ENCODE measurements at places on chromosomes 16 and 17.

GRCh38 chr17:1467898-1468492 lies 12.0 kb upstream of the CRK start:
- DNase-seq: no peak

- DNase-seq: no peak
Observed at GRCh38 chr17:60107526-60108257, 29.0 kb upstream of the HEATR6 start.

DNA sequence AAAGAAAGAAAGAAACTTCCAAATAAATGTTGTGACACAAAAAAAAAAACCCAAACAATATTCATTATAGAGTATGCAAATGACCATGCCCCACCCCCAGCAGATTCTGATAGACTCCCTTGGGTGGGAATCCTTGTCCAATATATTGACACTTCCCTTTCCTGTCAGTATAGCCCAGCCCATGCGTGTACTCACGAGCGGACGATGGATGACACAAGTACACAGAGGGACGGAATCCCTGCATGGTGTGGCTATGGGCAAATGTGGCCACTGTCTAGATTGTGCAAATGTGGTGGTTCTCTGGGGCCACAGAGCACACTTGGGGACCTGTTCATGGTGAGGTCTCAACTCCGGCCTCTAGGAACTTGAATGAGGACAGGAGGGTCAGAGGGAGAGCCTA lies 3.1 kb downstream of the RAB37 start:
- no peak for DNase-seq

DNA sequence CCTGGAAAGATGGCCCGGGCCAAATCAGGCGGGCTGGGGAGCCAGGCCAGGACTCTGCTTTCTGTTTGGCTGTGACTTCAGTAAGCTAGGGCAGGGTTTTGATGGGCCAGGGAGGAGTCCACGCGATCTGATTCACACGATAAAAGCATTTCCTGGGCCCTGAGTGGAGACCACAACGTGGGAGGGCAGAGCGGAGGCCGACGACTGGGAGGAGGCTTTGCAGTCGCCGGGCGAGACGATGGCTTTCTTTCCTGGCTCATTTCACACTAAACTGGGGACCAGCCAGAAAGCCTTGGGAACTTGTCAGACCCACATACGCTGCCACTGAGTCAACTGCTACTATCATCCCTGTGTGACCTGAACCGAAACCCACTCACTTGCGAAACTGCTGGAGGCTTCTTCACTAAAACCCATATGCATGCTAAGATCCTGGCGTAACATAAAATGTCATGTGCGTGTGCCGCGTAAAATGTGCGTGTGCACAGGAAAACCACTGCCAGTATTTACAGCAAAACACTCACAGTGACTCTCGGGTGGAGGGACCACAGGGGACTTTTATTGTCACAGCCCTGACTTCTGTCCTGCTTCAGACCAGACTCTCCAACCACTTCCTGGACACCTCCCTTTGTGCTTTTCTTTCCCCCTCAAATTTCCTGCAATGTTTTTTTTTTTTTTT lies 14.2 kb upstream of the RHBDF2 start:
- DNase-seq: peak; percentile 83

- DNase-seq: no peak
Observed at GRCh38 chr16:80120899-80121521, 419.8 kb upstream of the DYNLRB2 start.

DNA sequence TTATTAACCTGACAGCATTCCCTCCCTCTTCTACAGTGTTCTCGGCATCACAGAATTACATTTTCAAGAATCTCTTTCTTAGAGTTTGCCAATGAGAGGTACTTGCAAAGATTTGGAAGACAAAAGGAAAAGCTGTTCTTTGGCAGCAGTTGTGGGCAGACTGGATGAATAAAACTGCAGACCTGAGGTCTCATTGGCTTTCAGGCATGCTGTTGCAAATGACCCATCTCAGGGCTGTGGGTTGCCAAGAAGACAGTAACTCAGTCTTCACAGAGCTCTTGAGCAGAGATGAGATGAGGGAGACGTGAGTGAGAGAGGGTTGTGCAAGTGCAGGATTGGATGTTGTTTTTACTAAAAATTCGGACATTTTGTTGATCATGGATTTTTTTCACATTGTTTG lies 11.3 kb upstream of the USP31 start:
- no peak for DNase-seq

DNA sequence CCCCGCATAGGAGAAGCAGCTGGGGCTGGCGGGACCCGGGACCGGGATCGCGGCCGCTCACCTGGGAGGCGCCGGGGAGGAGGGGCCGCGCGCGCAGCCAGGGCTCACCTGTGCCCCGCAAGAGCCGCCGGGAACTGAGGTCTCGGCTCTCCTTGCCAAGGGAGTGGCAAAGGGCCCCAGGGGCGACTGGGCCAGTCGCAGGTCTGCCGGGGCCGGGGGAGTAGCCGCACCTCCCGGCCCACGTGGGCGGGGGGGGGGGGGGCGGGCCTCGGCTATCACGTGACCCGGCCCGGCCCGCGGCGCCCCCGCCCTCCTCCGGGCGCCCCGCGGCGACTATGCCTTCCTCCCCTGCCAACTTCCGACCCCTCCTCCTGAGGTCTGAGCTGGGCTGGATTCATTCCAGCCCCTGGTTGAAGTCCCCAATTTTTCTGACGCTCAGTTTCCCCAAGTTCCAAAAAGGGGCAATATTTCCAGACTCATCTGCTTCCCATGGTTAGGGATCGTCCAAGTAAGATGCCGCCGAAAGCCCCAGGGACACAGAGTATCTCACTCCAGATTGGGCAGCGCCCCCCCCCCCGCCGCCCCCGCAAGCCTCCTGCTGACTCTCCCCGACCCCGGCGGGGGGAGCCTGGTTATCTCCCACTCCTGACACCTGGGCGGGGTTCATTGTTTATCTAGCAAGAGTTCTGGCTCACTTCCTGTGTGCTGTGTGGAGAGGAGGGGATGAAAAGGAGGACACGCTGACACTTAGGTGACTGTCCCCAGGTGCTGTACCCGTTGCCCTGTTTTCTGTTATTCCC lies at the start of gene TMC6:
Gene TMC6, minus strand, starts transcription at position 205 of the 800 bp plus-strand sequence. CDS start 1,923 bp downstream, outside the sequence.
- no peak for DNase-seq

DNA sequence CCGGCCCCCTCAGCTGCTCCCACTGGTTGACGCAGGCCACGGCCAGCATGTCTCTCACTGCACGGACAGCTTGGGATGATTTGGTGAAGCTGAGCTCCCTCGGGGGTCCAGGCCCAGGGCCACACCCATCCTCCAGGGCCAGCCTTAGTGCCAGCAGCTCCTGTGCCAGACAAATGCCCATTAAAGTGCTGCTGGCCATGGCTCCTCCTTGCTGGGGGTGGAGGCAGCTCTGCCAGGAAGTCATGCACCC lies 2.5 kb downstream of the TRIM47 start:
- no peak for DNase-seq

- no peak for DNase-seq
Observed at GRCh38 chr16:55561319-55561848, 5.1 kb upstream of the CAPNS2 start.

DNA sequence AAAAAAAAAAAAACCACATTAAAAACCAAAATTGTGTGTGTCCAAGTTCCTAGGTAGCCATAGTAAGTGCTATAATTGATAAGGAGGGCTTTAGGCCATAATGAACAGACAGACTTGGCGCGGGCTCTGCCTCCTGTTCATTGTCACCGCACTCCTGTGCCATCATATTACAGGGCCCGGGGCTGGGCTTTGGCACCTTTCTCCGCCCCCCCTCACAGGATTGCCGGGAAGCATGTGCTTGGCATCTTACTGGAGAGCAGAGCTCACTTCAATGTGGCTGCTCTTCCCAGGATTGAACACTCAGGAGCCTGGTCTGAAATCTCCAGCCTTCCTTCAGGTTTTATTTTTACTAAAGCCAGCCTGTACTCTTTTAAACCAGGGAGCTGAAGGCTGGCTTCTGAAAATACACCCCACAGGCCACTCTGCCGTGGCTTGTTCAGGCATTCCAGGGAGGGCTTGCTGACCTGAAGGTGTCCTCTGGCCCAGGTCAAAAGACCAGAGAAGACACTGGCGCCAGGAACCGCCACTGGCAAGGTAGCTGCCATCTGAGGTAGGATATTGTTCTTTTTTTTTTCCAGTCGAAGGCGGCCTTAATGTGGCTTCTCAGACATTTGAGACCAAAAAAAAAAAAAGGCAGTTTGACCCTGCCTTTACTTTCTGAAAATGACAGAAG lies 39.3 kb downstream of the DHRS7B start:
- no peak for DNase-seq
